A172 (cell line): ENCODE measurements at places on chromosomes 4 and X.

- DNase-seq = no peak
Measured at GRCh38 chrX:132612821-132613564, 124.2 kb upstream of the MBNL3 start.

DNA sequence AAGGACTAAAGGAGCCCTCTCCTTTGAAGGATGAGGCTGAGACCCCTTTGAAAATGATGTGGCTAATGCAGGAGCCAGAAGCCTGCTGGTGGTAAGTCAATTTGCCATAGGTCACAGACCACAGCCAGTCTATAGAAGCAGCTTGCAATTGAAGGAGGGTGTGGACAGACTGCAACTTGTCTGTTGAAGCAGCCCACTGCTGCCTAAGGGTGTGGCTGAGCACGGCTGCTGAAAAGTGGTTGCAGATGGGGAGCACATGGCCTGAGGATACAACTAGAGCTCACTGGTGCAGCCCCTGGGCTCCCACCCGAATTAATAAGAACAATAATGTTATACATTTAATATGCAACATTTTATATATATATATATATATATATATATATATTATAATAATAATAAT is 11.4 kb upstream of the EXOC1L start:
- DNase-seq = no peak

DNA sequence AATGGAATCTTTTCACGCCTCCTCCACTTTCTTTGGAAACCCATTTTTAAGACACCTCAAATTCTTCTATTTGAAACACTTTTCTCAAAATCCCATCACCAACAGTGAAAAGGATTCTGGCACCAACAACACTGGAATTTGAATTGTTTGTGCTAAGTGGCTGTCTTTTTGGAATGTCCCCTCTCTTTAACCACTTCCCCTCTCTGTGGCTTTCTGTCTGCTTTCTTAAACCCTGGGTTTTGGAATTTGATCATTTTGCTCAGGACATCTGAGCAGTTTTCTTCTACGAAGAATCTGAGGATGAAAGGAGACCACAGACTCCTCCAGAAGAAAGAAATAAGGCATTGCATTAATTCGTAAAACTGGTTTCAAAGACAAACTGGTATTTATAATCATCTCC is 89.0 kb downstream of the MXRA5 start:
- peak; percentile 26 for DNase-seq

GRCh38 chr4:12787261-12787660 is 696.9 kb downstream of the RAB28 start:
- no peak for DNase-seq

- DNase-seq = no peak
Measured at GRCh38 chr4:154348657-154349056, 142.9 kb downstream of the DCHS2 start.

- DNase-seq = no peak
Measured at GRCh38 chr4:60034361-60034760, 1165.8 kb upstream of the ADGRL3 start.

DNA sequence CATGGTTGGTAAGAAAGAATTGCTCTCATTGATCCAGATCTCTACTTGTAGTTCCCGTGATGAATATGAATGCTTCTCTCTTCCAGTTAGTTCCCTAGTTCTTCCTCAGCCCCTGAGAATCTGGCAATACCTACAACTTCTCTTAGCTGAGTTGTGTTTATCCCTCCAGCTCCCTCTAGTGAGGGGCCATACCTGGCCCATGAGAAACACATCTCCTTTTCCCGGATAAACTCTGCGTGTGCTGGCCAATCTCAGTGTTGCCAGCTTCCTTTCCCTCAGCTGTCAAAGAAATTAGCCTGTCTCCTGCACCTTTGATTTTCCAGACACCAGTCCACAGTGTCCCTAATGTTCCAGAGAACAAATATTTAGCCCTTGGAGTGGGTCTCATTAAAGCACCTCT is 5.7 kb downstream of the CBLL2 start:
- no peak for DNase-seq

DNA sequence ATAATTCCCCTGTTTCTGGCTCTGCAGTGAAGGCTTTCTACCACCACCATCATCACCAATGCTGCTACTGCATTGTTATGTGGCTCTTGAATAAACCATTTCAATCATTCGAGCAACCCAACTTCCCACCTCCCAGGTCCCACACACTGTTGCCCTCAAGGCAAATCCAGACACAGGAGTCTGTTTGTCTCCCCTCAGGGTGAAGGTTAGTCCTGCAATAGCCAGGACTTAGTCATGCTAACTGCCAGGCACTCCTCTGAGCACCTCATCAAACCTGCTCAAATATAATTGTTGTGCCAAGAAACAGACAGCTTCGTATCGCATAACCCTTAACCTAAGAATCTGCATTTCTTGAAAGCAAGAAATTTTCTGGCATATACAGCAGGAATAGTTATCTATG is 213.2 kb downstream of the KDR start:
- no peak for DNase-seq

GRCh38 chr4:183287677-183288076 is 32.4 kb downstream of the CLDN22 start:
- DNase-seq = no peak

DNA sequence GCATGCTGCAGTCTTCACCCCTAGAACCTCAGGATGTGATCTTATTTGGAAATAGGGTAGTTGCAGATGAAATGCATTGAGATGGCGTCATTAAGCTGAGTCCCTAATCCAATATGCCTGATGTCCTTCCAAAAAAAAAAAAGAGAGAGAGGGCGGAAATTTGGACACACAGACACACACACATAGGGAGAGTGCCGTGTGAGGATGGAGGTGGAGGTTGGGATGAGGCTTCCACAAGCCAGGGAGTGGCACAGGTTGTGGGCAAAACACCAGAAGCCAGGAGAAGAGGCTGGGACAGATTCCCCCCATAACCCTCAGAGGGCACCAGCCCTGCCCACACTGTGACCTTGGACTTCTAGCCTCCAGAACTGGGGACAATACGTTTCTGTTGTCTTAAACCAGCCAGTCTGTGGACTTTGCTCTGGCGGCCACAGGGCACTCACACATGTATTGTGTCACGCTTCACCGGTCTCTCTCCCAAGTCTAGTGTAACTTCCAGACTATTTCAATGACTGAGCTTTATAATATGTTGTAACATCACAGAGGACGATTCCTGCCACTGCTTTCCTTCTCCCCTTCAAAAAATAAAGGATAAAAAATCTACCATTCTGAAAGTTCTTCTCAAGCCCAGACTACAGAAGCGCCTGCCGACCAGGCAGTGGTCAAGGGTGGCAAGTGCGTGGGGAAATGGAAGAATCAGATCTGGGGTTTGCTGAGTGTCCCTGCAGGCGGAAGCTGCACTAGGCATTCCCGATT is 35.8 kb upstream of the MAN2B2 start:
- no peak for DNase-seq

DNA sequence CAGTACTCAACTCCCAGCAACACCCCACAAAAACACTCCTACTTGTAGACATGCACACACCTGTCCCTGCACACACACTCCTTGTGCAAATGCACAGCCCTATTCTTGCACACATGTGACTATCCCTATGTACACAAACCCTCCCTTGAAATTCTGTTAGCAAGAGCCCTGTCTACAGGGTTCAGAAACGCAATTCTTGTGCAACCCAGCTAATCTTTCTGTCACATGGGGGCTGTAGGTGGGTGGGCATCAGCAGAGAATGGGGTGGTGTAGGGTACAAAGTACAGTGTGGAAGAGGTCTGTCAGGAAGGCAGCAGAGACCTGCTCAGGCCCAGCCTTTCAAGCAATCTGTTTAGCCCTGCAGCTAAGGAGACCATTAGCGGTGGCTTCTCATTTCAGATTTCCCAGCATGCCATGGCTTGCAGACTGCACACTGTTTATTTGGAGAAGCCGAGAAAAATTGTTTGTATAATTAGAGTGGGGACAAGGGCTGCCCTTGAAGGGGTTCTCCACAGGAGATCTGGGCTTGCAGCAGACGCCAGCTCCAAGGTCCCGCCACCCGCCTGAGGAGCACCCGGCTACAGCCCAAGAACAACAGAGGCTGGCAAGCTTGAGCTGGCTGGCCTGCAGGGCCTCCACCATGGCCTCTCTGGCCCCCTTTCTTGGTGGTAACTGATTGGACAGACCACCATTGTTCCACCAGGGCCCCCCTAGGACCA is 144.0 kb upstream of the PJA1 start:
- no peak for DNase-seq

DNA sequence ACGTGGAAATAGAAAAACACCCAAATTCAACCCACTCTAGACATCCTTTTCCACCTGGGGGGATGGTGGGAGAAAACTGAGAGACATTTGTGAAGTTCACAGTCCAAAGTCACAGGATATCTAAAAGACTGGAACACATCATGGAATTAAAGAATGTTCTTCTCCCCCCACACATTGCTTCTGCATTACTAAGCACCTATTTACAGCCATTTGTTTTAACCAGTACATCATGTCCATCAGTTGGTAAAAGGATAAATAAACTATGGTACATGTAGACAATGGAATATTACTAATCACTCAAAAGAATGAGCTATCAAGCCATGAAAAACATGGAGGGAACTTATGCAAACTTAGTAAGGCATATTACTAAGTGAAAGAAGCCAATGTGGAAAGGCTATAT is 185.5 kb upstream of the ANXA10 start:
- DNase-seq = no peak

DNA sequence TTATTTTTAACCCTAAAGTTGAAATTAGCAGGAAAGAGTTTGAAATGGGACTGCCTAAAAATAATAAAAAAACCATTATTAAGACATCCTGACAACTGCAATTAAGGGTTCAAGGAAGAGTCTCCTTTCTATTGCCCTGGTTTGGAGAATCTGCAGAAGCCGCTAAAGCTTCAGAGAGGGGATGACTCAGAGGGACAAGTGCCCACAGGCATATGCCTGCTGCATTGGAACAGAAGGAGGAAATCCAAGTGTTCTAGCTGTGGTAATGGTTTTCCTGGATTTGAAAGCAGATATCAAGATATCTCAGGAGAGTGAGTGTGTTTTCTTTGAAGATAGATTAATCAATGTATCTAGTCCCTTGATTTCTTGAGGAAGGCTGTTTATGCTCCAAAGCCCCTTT is 235.1 kb upstream of the TAPT1 start:
- no peak for DNase-seq

DNA sequence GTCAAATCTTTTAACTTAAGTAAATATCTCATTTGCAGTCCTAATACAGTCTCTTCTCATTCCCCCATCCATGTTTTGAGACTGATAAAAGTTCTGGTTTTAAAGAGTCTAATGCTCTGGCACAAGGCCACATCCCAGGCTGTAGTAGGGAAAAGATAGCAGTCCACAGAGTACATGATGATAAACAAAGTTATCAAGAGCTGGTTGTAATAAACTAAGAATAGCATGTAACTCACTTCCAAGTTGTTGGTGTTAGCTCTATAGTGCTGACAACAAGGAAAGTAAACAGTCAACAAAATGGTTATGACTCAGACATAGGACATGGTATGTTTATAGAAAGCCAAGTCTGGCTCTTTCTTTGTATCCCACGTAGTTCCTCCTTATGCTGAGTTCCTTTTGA is 21.8 kb upstream of the AREG start:
- DNase-seq = no peak

- no peak for DNase-seq
Measured at GRCh38 chrX:40145001-40145922, 47.5 kb upstream of the BCOR start.

DNA sequence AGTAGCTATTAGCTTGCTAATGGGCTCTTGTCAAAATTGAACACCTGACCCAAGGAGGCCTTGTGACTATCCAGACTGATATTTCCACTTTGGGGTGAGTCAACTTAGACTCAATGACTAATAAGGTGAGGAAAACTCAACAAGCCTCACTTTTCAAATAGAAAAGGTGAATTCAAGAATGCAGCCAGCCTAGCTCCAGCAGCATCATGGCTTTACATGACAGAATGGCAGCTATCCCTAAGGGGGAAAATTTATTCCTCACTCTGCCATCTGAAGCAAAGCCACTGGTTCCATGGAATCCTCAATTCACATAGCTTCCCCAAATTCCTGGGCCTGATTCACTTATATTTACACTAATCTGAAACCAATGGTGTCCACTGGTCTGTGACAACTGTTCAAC is 29.1 kb upstream of the RAB9B start:
- DNase-seq = no peak

DNA sequence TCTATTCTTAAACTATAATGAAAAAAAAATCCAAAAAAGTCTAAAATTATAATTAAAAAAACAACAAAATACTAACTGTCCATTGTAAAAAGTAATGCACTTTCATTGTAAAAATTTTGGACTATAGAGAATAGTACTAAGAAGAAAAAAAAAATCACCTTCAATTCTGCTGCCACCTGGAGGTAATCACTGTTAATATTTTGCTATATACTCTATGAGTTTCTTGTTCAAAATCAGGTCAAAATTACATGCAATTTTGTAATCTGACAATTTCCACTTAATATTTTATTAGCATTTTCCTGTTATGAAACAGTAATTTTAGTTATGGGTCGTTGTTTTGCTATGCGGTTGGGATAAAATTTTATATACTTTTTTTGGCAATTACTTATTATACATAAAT is 62.0 kb downstream of the HTT start:
- DNase-seq = no peak

- DNase-seq = peak; percentile 60
Measured at GRCh38 chrX:148422526-148422925, 77.9 kb upstream of the AFF2 start.
